Stimulated activated CD8-positive, alpha-beta memory T cell treated with anti-CD3 and anti-CD28 coated beads, Interleukin-7, amount 100 ng/mL, for 1 hour (primary cell): ENCODE measurements at places on chromosomes 13 and 19.

DNA sequence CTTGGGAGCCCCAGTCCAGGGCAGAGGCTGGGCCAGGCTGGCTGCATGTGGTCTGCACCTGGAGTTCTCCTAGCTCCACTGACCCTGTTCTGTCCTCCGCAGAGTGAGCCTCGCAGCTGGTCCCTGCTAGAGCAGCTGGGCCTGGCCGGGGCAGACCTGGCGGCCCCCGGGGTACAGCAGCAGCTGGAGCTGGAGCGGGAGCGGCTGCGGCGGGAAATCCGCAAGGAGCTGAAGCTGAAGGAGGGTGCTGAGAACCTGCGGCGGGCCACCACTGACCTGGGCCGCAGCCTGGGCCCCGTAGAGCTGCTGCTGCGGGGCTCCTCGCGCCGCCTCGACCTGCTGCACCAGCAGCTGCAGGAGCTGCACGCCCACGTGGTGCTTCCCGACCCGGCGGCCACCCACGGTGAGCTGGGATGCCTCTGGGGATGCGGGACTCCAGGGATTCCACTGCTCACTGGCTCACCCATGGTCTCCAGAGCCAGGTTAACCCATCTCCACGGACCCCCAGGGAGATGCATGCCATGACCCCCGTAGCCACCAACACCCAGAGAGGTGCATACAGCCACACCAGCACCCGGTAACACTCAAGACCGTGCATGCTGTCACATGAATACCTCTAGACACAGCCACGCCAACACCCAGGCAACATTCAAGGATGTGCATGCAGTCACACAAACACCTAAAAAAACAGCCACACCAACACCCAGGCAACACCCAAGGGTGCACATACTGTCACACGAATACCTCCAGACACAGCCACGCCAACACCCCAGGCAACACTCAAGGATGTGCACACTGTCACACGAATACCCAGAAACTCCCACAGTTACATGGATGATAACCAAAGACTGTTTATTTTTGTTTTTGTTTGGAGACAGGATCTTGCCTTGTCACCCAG lies 8.2 kb downstream of the PKN1 start:
- DNase-seq: no peak

DNA sequence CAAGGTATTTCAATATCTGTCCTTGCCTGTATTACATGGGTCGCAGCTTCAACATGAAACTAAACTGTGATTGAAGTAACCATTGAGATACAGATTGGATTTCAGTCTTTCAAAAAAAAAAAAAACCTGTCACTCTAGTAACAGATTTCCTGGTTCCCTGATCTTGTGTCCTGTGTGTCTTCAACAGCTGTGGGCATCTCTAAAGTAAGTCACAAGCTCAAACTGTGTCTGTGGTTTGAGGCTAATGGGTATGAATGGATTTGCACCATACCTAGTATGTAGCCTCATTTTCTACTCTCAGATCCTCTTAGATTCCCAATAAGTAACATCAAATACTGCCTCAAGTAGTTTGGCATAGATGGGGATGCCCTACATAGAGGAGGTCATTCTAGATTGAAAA lies 300.1 kb downstream of the COG6 start:
- DNase-seq: no peak

DNA sequence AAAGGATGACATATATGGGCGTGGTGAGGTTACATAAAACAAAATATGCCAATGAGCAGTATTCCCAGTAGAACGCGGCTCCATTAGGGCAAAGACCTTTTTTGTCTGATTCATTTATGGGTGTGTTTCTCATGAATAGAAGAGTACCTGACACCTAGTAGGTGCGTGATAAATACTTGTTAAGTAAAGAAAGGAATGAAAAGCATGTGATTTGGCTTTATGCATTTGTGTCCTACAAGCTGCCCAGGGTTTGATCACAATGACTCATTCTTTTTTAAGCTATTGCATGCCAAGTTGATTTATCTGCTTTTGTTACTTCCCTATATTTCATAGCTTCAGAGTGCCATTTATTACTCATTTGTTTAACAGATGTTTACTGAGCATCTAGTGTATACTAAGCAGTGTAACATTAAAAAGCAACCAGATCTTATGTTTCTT lies 19.1 kb upstream of the KCTD4 start:
- no peak for DNase-seq

GRCh38 chr13:24145240-24145639 lies 15.3 kb upstream of the SPATA13 start:
- DNase-seq: no peak

DNA sequence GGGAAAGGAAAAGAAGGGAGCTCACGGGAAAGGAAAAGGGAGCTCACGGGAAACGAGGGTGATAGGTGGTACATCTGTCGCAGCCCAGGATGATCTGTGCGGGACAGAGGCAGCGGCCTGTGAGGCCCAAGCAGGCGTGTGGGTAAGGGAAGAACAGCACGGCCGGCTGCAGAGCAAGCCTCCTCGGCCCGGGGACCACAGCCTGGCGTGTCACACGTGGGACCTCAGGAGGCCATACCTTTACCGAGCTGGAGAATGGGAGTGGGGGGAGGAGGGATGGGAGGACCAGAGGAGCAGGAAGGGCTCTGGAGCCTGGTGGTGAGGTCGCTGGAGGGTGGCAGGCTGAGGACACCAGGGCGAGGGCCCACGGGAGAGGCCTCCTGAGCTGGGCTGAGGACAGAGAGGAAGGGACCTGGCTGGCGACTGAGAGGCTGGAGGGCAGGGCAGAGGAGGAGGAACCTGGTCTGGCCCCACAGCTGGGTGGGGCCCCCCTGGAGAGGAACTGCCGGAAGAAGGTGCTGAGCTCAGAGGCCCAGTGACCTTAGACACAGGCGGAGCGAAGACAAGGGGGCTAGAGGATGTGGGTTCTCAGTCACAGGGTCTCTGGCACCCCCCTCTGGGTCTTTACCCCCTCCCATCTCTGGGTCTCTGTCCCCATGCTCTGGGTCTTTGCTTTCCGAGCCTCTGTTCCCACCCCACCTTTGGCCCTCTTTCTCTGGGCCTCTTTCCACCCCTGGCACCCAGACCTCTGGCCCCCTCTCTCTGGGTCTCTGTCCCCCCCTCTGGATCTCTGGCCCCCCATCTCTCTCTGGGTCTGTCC lies 2.9 kb upstream of the FTL start:
- no peak for DNase-seq

GRCh38 chr13:99501848-99502301 lies 603 bp downstream of the TM9SF2 start:
- DNase-seq: no peak

DNA sequence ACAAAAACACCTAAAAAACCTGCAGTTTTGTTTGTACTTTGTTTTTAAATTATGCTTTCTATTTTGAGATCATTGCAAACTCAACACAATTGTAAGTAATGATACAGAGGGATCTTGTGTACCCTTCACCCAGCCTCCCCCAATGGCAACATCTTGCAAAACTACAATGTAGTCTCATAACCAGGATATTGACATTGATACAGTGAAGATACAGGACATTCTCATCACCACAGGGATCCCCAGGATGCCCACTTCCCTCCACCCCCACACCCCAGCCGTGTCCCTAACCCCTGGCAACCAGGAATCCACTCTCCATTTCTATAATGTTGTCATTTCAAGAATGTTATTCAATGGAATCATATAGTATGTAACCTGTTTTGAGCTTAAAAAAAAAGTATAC lies 10.3 kb upstream of the C5AR2 start:
- no peak for DNase-seq

DNA sequence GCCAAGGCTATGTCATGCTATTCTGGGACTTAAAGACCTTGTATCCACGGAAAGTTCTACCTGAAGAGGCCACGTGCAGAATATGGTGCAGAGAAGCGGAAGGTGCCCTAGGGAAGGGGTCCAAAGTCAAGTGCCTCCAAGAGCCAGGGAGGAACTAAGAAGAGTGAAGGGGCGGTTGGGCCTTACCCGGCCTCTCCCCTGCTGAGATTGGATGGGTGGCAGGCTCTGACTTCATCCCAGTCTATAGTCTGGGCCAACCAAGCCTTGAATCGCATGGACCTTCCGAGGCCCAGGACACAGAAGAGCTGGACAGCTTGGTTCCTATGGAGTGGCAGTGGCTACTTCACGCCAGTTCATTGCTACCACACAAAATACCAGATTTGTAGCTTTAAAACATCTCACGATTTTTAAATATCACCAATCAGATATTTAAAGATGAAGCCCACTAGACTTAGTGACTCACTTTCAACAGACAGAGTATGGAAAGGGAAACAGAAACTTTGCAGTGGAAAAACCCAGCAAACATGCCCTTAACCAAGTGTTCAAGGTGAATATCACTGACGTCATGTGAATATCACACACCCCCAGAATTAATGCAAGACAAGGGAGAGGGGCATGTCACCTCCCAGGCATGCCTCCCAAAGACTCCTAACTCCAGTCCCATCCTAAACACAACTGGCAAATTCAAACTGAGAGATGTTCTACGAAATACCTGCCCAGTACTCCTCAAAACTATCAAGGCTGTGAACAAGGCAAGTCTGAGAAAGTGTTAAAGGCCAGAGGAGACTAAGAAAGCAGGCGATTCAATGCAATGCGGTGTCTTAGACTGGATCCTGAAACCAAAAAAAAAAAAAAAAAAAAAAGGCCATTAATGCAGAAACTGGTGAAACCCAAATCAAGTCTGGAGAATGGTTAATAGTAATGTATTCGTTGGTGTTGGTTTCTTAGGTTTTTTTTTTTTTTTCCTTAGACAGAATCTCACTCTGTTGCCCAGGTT lies 10.2 kb downstream of the C19orf12 start:
- no peak for DNase-seq

GRCh38 chr19:11552666-11553372 lies 6.2 kb downstream of the ELOF1 start:
- DNase-seq: no peak

DNA sequence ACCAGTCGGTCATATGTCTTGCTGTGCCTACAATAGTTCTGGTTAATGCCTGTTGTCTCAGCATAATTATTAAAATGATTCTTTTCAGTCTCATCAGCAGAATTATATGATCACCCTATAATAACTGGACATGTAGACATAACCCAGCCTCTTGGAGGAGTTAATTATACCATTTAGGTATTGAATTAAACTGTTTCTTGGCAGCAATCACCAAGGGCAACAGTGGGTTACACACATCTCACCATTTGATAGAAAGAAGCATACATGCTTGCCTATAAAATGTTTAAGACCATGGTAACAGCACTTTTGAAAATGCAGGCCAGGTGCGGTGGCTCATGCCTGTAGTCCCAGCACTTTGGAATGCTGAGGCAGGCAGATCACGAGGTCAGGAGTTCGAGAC lies 184.6 kb downstream of the RGCC start:
- DNase-seq: no peak

- DNase-seq: peak; percentile 45
Measured at GRCh38 chr19:3556978-3557460, 367 bp downstream of the MFSD12 start.

GRCh38 chr13:60275208-60275607 lies 111.5 kb upstream of the DIAPH3 start:
- no peak for DNase-seq

- no peak for DNase-seq
Measured at GRCh38 chr13:35594096-35594495, 117.6 kb upstream of the MAB21L1 start.
